Activated CD8-positive, alpha-beta memory T cell treated with anti-CD3 and anti-CD28 coated beads, Interleukin-2, amount 10 ng/mL, durations not matched to agents 7 days and 5 days (primary cell): ENCODE measurements at places on chromosomes 2 and 18. TPM values are rescaled to one million over a fixed set of nuclear protein-coding genes. Genes with fewer than 3 reads are reported as not detected.

GRCh38 chr2:153935511-153935910 lies 63.8 kb downstream of the GALNT13 start:
- H3K4me3 ChIP-seq: no peak overlapping the region
- H3K27me3 ChIP-seq: no peaks in the 10 kb centered on the region
- DNase-seq: no peak
- no peaks in the 10 kb centered on the region for H3K4me1 ChIP-seq
- H3K27ac ChIP-seq: no peak overlapping the region

The LONRF2 gene
- 0.21 TPM for total RNA-seq

The SLC40A1 gene
- total RNA-seq: 0.47 TPM

GRCh38 chr2:105299290-105299689 lies 30.2 kb downstream of the TGFBRAP1 start:
- no peak overlapping the region for H3K27ac ChIP-seq
- H3K4me3 ChIP-seq: no peak overlapping the region
- H3K27me3 ChIP-seq: no peaks in the 10 kb centered on the region
- peak; percentile 38 for DNase-seq
- peaks cover 27% of the 10 kb centered on the region for H3K4me1 ChIP-seq

GRCh38 chr2:95315801-95316411 lies 18.8 kb downstream of the KCNIP3 start:
- no peaks in the 10 kb centered on the region for H3K36me3 ChIP-seq
- no peak overlapping the region for H3K27ac ChIP-seq
- H3K4me1 ChIP-seq: no peaks in the 10 kb centered on the region

- no peak for DNase-seq
- no peaks in the 10 kb centered on the region for H3K36me3 ChIP-seq
- H3K27ac ChIP-seq: no peak overlapping the region
Measured at GRCh38 chr2:62424899-62425298, 81.1 kb downstream of the TMEM17 start.

GRCh38 chr2:173448938-173449471 lies 94.3 kb downstream of the CDCA7 start:
- H3K4me1 ChIP-seq: peaks cover 15% of the 10 kb centered on the region
- H3K27ac ChIP-seq: peak overlapping the region; percentile 70
- peaks cover 35% of the 10 kb centered on the region for H3K27me3 ChIP-seq
- peak; percentile 84 for DNase-seq
- H3K36me3 ChIP-seq: no peaks in the 10 kb centered on the region
- peak overlapping the region; percentile 53 for H3K4me3 ChIP-seq

GRCh38 chr2:161321944-161322648 lies 13.9 kb downstream of the PSMD14 start:
- no peak overlapping the region for H3K4me3 ChIP-seq
- H3K4me1 ChIP-seq: peaks cover 3% of the 10 kb centered on the region
- DNase-seq: no peak
- no peaks in the 10 kb centered on the region for H3K27me3 ChIP-seq
- peaks cover 52% of the 10 kb centered on the region for H3K36me3 ChIP-seq
- H3K27ac ChIP-seq: no peak overlapping the region

The LOXHD1 gene
- total RNA-seq: 0.26 TPM

The ANKRD30B gene
- total RNA-seq: not detected

DNA sequence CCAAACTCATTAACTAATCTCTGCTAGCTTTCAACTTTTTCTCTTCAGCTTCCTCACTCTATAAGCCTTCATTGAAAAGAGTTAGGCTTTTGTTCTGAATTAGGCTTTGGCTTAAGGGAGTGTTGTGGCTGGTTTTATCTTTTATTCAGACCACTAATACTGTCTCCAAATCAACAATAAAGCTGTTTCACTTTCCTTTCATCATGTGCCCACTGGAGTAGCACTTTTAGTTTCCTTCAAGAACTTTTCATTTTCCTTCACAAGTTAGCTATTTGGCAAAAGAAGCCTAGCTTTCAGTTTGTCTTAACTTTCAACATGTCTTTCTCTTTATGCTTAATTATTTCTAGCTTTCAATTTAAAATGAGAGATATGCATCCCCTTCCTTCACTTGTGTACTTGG lies 271.7 kb upstream of the FSIP2 start:
- no peaks in the 10 kb centered on the region for H3K36me3 ChIP-seq
- no peak for DNase-seq
- H3K27me3 ChIP-seq: no peaks in the 10 kb centered on the region
- no peak overlapping the region for H3K27ac ChIP-seq

GRCh38 chr2:182634386-182634785 lies 81.7 kb upstream of the DNAJC10 start:
- DNase-seq: no peak
- no peaks in the 10 kb centered on the region for H3K36me3 ChIP-seq
- H3K4me1 ChIP-seq: no peaks in the 10 kb centered on the region
- peaks cover 19% of the 10 kb centered on the region for H3K27me3 ChIP-seq

DNA sequence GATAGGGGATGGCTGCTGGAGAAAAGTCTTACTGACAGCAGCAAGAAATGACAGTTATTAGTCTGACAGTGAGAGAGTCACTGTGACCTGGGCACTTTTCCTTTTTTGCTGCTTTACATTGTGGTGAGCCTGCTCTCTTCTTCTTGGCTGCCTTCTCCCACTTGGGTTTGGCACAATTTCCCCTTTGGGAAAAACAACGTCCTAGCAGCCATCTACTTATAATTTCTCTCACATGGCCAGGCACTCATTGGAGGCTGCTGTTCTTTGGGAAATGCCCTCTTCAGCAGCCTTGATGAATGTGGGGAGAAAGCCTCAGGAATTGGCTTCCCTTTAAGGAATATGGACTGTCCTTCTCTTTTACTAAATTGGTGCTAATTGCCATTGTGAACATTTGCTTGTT lies 60.4 kb upstream of the SLC1A4 start:
- no peak overlapping the region for H3K4me3 ChIP-seq
- no peak for DNase-seq
- peaks cover 13% of the 10 kb centered on the region for H3K36me3 ChIP-seq
- no peak overlapping the region for H3K27ac ChIP-seq
- H3K4me1 ChIP-seq: peaks cover 6% of the 10 kb centered on the region
- peaks cover 24% of the 10 kb centered on the region for H3K27me3 ChIP-seq

The C2orf80 gene
- total RNA-seq: not detected

The NAT8 gene
- not detected for total RNA-seq

- H3K27me3 ChIP-seq: no peaks in the 10 kb centered on the region
- no peak for DNase-seq
- H3K27ac ChIP-seq: no peak overlapping the region
- H3K36me3 ChIP-seq: no peaks in the 10 kb centered on the region
- no peak overlapping the region for H3K4me3 ChIP-seq
Measured at GRCh38 chr18:13380691-13381070, 162.1 kb downstream of the LDLRAD4 start.

GRCh38 chr2:1731447-1731962 lies 12.8 kb downstream of the PXDN start:
- no peaks in the 10 kb centered on the region for H3K4me1 ChIP-seq
- no peak for DNase-seq
- H3K4me3 ChIP-seq: no peak overlapping the region
- H3K27me3 ChIP-seq: peaks cover 2% of the 10 kb centered on the region

GRCh38 chr2:111117598-111118480 lies 2.9 kb upstream of the BCL2L11 start:
- no peak for DNase-seq
- peaks cover 46% of the 10 kb centered on the region for H3K4me1 ChIP-seq
- H3K36me3 ChIP-seq: no peaks in the 10 kb centered on the region
- peak overlapping the region; percentile 64 for H3K4me3 ChIP-seq
- peaks cover 70% of the 10 kb centered on the region for H3K27me3 ChIP-seq

DNA sequence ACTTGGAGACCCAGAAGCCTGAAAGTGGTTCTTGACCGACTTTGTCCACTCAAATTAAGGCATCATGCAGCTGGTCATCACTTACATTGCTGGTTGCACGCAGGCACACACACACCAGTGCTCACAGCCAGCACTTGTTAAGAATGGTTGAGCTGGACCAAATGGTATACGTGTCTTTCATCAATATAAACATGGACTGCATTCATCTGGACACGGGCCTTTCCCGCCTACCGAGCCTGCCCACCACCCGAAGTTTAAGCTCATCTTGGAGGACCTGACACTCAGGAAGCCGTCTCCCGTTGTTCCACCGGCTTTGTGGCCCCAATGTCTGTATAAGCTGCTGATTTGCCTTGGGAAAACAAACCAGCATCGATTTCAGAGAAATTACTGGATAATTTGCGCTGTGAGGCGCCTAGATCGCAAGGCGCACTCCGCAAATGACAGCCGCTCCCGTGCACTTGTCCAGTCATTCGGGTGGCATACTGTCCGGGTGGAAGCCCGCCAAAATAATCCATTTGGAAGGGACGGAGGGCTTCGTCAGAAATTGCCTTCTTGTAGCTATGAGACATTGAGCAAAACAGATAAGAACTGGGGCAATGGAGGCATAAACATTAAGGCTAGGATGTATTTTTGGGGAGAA lies 40.1 kb upstream of the AKAIN1 start:
- peak overlapping the region; percentile 96 for H3K27ac ChIP-seq
- H3K27me3 ChIP-seq: peaks cover 5% of the 10 kb centered on the region
- peaks cover 38% of the 10 kb centered on the region for H3K4me1 ChIP-seq
- H3K36me3 ChIP-seq: peaks cover 23% of the 10 kb centered on the region

The CAPN14 gene
- 0.33 TPM for total RNA-seq

The SULT1C4 gene
- not detected for total RNA-seq

- no peaks in the 10 kb centered on the region for H3K4me1 ChIP-seq
- H3K27me3 ChIP-seq: no peaks in the 10 kb centered on the region
- DNase-seq: no peak
- H3K36me3 ChIP-seq: peaks cover 54% of the 10 kb centered on the region
- H3K4me3 ChIP-seq: no peak overlapping the region
- H3K27ac ChIP-seq: no peak overlapping the region
Measured at GRCh38 chr18:2797951-2798350, 48.9 kb upstream of the EMILIN2 start.

The ITPRIPL1 gene
- total RNA-seq: 53.2 TPM

The FAM117B gene
- 3.7 TPM for total RNA-seq
